ENCODE measurements at places on chromosomes 11 and 22.

DNA sequence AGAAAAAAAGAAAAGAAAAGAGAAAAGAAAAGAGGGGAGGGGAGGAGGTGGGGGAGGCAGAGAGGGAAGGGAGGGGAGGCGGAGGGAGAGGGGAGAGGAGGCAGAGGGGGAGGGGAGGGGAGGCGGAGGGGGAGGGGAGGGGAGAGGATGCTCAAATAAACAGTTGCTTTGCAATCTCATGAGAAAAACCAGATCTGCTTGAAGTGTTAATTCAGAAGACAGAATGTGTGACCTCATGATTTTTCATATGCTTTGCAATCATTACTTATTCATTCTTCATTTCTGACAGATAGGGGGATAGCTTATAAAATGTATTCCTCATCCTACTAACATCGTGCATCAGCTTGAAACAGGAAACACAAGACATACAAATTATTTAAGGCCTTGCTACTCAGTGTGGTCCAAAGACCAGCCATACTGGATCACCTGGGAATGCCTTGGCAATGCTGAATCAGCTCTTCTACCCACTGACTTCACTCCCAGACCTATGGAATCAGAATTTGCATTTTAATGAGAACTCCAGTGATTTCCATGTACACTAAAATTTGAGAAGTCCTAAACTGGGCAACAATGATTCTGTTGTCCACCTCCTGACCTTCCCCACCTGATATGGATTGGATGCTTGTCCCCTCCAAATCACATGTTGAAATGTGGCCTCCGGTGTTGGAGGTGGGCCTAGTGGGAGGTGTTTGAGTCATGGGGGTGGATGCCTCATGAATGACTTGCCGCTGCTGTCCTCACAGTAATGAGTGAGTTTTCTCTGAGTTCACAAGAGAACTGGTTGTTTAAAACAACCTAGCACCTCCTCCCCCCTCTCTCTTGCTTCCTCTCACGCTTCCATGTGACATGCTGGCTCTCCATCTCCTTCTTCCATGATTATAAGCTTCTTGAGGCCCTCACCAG lies 69.2 kb downstream of the CCDC34 start:
- DNase-seq, result no peak

DNA sequence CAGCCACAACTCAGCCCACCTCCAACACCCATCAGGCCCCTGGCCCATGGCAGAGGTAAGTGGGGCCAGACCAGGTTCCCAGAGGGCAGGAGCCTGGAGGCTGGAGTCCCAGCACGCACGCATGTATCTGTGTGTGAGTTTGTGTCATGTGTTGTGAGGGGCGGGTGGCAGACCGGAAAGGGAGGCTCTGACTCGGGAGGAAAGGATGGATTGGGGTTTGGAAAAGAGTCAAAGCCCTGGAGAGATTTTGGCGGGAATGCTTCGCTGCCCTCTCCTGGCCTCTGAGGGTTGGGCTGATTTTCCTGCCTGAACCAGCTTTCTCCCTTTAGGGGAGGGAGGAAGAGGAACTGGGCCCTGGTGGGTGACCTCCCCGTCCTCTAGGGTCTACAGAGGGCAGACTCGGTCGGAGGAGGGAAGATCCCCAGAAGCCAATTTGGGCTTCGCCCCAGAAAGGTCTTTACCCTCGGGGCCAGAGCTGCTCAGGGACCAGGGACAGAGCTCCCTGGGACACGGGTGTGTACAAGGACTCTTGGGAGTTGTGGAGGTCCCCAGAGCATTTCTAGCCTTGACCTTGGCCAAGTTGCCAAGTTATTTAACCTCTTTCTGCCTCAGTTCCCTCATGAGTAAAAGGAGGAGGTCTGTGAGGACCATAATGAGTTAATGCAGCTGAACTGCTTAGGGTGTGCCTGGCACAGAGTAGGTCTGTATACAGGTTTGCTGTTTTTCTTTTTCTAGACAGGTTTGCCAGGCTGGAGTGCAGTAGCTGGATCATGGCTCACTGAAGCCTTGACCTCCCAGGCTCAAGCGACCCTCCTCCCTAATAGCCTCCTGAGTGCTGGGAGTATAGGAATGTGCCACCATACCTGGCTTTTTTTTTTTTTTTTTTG lies 6.9 kb downstream of the C11orf68 start:
- no peak for DNase-seq

DNA sequence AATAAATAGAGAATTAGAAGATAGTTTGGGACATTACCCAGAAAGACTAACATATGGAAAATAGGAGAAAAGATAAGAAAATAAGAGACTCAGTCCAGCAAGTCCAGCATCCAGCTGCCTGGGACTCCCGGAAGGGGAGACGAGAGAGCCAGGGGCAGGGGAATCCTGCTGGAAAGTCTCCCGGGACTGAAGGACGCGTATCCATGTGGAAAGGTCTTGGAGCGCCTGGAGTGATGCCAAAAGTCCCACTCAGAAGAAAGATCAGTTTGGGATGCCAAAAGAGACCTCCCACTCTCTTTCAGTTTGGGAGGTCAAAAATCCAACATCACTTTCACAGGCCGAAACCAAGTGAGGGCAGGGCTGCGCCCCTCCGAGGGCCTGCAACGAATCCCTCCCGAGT lies 30.7 kb downstream of the LRFN4 start:
- DNase-seq, result no peak

GRCh38 chr11:124657904-124658303 lies 15.6 kb downstream of the SIAE start:
- no peak for DNase-seq

- no peak for DNase-seq
These were observed 23.2 kb upstream of the ST3GAL4 start for GRCh38 chr11:126332221-126332711.

DNA sequence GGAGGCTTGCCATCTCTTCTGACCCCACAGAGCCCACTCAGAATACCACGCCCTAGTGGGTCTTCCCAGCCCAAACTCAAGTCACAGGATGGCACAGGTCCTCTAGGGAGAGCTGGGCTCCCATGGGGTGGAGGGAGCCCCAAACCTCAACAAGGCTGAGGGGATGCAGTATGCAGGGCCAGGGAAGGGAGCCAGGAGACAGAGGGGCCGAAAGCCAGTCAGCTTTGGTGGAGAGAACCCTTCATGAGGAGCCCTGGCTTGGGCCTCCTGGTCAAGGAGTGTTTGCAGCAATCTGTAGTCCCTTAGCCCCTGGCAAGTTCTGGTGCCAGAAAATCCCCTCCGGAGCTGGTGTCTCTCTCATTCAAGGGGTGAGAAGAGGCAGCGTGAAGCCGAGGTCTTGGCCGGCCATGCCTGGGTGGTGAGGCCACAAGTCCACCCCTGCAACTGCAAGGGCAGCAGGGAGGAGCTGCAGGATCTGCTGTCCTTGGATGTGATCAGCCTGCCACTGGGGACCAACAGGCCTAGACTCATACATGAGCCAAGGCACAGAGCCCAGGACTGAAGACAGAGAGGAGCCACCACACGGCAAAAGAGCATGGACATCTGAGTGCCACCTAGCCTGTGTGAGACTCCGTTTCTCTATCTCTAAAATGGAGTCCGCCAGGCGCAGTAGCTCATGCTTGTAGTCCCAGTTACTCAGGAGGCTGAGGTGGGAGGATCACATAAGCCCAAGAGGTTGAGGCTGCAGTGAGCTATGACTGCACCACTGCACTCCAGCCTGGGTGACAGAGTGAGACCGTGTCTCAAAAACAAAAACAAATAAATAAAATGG lies 24.1 kb downstream of the NEAT1 start:
- DNase-seq, result no peak

- no peak for DNase-seq
These were observed 1169.5 kb upstream of the CCDC90B start for GRCh38 chr11:84455691-84456090.

DNA sequence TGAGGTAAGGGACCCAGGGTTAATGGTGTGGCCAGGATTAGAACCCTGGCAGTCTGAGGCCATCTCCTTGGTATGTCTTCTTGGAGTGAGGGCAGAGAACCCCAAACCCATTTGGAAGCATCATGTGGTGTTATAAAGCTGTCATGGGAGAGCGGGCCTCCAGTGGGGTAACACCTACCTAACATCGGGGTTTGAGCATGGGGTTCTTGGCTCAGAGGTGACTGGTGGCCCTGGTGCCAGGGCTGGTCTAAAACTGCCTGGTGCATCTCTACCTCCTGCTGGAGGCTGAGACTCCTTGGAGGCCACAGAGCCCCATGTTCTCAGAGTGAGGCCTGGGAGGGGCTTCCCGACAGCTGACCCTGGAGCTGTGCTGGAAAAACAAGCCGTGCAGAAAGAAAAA lies 4.5 kb downstream of the PRDM11 start:
- no peak for DNase-seq

GRCh38 chr11:96782632-96783031 lies 392.8 kb downstream of the JRKL start:
- DNase-seq, result no peak

DNA sequence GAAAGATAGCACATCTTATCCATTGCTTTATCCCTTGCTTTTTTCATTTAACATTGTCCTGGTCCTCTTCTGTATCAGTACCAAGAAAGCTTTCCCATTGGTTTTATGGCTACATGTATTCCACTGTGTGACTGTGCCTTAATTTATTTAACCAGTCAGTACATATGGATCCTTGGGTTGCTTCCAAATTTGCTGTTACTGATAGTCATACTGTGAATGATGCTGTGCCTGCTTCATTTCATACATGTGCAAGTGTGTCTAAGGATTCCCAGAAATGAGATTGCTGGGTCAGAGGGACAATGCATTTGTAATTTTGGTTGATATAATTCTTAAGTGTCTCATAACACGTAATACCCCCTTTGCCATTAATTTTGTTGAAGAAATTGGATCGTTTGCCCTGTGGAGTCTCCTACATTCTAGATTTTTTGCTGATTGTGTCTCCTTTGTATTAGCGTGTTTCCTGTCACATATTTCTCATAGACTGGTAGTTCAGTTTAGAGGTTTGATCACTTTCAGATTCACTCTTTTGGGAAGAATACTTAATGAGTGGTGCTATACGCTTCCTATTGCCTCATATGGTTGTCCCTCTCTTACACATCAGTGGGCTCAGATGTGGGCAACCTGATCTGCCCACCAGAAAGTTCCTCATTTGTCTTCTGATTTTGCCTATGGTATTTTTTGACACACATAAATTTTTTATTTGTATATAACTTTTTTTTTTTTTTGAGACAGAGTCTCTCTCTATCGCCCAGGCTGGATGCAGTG lies 35.3 kb downstream of the MYBPC3 start:
- DNase-seq, result no peak

DNA sequence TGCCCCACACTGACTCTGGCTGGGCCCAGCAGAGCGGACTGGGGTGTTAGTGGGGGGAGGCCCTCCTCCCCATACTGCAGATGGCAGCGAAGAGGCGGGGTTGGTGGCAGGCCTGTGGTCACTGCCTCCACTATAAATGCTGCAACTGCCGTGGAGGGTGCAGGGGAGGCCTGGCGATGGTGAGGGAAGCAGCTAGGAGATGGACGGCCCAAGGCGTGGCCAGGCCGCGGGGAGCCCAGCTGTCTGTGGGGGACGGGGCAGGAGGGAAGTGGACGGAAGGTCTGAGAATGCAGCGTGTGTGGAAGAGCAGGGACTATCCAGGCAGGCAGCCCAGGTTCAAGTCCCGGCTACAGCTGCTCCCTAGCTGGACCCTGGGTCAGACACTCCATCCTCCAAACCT lies 18.3 kb downstream of the DNAL4 start:
- no peak for DNase-seq
